Upper lobe of left lung (tissue), 6 donors: ENCODE measurements at places on chromosomes 3 and 15.

- no peak for DNase-seq
Measured at GRCh38 chr3:99859825-99860224, 42.2 kb downstream of the CMSS1 start.

- DNase-seq = no peak
Measured at GRCh38 chr3:4986175-4986781, 7.0 kb downstream of the BHLHE40 start.

- DNase-seq = no peak
Measured at GRCh38 chr3:13615019-13615528, 66.1 kb downstream of the FBLN2 start.

GRCh38 chr3:175294793-175295192 is 435.7 kb downstream of the NAALADL2 start:
- DNase-seq = no peak

DNA sequence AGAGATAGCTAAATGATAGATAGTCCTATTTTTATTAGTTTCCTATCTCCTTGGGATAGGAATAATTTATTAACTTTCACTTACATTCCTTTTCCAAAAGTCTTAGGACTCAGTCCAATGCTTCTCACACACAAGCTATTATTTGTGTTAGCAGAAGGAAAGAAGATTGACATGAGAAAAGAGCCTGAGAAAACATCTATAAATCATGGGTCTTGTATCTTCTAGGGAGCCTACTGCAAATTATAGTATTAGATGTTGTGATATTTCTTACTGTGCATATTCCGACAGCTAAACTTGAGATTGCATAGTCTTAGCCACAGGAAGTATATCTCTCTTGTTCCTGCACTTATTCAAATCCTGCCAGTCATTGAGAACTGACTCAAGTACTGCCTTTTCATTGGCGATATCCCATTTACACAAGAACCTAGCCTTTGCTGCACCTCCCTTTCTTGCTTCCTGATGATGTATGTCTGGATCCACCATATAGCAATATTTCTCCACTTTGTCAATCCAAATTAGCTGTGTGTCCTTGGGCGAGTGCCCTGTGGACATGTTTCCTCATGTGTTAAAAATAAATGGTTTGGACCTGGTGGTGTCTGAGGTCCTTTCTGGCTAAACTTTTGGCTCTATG is 245.1 kb upstream of the LMCD1 start:
- DNase-seq = no peak

- no peak for DNase-seq
Measured at GRCh38 chr3:190554197-190554596, 40.3 kb downstream of the IL1RAP start.

DNA sequence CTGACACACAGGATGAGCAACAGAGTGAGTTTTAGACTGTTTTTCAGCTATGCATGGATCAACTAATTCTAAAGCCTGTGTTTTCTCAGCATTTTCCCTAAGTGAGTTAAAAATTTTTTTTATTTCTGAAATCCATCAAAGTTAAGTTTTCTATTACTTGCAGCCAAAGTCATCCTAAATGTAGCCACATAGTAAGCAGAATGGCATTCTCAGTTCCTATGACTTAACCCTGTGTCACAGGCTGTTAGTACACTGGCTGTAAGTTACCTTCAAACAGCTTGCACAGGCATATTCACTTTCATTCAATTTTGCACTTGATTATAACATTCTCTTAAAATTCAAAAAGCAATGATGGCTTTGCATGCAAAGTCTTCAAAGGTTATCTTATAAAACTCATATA is 368.2 kb downstream of the OCA2 start:
- DNase-seq = no peak

DNA sequence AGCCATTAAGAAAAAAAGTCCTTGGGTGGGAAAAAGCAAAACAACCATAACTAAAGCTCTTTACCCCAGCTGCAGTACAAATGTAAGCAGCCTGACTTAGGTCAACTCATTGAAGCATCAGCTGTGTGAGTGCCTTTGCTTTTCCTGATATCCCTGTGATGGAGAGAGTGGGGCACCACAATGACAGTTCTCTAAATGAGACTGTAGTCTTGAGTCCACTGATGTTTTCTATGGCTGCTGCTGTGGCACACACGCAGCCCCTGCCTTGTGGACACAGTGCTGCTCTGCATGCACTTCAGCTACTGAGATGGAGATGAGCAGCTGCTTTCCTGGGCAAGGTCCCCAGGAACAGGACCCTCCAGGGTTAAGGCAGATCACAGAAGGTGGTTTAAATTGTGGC is 173.2 kb downstream of the KCNAB1 start:
- no peak for DNase-seq

GRCh38 chr15:68479870-68480269 is 47.9 kb upstream of the ITGA11 start:
- no peak for DNase-seq

GRCh38 chr3:186620213-186621092 is 7.6 kb downstream of the AHSG start:
- DNase-seq = peak; percentile 52

- no peak for DNase-seq
Measured at GRCh38 chr3:157436583-157437291, at the start of gene PTX3. Gene PTX3 (plus strand): TSS chr3:157436850. CDS start chr3:157436934, 84 bp downstream.

GRCh38 chr3:131608741-131609140 is 106.0 kb upstream of the MRPL3 start:
- DNase-seq = no peak

- DNase-seq = no peak
Measured at GRCh38 chr3:13634615-13635014, 85.7 kb downstream of the FBLN2 start.

GRCh38 chr3:24520976-24521419 is 26.3 kb upstream of the THRB start:
- DNase-seq = no peak

DNA sequence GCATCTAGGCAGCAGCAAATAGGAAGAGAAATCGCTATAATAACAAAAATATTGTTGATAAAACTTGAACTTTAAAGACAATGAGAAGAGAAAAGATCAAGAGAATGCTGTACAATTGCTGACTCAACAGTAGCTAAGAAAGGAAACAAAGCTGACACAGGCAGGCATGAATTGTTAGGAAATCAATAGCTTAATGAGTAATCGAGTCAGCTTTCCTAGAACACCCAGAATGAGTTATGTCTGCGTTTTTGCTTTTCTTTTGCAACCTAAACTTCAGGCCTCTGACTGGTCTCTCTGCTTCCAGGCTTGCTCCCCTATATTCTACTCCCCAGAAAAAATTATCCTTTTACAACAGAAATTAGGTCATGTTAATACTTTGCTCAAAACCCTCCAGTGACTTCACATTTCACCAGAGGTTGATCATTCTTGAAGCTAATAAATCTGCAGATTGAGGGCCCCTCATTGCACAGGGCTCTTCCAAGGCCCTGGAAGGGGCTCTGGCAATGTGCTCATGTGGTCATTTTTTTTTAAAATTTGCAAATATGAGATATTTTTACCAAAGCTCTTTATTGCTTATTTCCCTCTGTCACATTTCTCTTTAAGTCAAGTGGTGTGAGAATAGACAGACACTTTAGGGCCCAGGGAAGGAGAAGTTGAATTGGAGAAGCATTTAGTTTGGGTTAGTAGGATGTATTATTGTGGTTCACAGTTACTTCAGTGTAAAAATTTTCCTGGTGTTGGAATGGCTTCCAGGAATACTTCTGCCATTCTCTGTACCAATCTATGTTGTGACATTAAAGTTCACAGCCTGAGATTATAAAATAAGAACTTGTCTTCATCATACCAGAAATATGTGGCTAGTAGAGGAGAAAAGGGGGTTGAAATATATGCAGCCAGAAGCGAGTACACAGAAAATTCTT is 116.3 kb downstream of the TMCO5A start:
- DNase-seq = no peak

GRCh38 chr3:49171119-49171774 is at the start of gene KLHDC8B:
Gene KLHDC8B (plus strand): TSS chr3:49171598. CDS start chr3:49172770, 1,172 bp downstream.
- DNase-seq = peak; percentile 97

GRCh38 chr3:33075995-33076394 is 21.0 kb downstream of the GLB1 start:
- no peak for DNase-seq

DNA sequence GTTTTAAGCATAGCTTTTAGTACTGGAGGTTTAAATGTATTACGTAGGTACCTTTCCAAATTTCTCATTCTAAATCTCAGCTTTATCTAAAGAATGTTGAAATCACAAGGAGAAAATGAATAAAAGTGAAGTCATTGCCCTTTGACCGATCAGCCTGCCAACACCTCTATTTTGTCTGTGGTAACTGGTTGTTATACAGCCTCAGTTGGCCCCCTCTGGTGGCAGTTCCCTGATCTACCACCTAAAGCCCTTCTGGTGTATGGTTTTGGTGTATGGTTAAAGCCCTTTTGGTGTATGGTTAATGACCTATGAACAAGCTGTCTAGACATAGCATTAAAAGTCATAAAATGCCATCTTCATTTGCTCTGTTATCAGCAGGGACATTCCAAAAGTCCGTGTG is 378.2 kb upstream of the AZI2 start:
- DNase-seq = no peak

DNA sequence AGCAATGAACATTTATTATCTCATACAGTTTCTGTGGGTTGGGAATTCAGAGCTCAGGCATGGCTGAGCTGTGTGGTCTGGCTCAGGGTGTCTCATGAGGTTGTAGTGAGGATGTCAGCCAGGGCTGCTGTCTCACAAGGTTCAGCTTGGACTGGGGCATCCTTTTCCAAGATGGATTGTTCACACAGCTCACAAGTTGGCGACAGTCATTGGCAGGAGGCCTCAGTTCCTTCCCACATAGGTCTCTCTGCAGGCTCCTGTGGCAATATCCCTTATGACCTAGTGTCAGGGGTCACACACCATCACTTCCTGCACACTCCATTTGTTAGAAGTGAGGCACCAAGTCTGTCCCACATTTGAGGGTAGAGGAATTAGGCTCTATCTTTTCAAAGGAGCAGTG is 56.0 kb downstream of the RPLP1 start:
- DNase-seq = no peak

DNA sequence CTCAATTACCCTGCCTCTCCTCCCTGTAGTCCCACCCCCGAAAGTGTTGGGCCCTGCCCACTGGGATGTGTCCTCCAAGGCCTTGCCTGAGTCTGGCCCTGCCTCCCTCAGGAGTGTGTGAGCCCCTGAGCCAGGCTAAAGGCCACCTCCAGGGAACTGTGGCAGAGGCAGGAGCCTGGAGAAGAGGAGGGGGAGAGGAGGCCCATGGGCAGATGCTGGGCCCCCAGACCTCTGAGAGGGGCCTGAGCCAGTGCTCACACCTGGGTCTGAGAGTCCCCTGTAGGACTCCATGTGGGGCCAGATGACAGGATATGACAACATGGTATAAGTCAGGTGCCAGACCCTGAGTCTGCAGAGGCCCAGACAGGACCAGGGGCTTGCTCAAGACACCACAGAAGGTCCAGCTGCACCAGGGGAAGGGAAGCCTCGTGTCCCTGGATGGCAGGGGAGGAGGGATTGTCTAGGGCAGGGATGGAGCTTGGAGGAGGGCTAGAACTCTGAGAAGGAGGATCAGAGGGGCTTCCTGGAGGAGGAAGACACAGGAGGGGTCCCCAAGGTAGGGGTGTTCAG is 217.9 kb downstream of the TBC1D2B start:
- DNase-seq = no peak

DNA sequence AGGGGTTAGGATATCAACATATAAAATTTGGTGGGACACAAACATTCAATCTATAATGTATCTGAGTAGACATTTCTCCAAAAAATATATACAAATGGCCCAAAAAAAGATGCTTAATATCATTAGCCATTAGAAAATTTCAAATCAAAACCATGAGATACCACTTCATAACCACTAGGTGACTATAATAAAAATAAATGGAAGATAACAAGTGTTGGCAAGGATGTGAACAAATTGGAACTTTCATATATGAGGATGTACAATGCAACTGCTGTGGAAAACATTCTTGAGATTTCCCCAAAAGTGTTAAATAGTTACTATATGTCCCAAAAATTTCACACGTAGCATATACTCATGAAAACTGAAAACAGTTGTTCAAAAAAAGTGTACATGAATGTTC is 36.5 kb upstream of the WNT7A start:
- no peak for DNase-seq

DNA sequence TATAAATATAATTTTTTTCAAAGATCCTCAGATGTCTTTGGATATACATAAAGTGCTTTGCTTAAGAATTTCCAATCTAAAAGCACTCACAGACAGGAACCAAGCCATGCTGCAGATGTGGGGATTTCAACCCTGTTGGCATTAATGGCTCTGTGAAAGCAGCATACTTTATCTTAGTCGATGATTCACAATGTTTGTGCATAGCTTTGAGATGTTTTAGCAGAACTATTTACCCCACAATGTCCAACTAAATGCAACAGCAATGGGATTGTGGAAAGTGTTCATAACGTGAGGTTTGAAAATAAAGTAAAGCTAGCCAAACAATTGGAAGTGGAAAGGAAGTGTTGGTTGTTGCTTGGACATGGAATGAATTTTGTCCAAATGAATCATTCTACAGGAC is 371.4 kb downstream of the SOX2 start:
- DNase-seq = no peak

- no peak for DNase-seq
Measured at GRCh38 chr15:55800216-55800615, 57.3 kb upstream of the PRTG start.

DNA sequence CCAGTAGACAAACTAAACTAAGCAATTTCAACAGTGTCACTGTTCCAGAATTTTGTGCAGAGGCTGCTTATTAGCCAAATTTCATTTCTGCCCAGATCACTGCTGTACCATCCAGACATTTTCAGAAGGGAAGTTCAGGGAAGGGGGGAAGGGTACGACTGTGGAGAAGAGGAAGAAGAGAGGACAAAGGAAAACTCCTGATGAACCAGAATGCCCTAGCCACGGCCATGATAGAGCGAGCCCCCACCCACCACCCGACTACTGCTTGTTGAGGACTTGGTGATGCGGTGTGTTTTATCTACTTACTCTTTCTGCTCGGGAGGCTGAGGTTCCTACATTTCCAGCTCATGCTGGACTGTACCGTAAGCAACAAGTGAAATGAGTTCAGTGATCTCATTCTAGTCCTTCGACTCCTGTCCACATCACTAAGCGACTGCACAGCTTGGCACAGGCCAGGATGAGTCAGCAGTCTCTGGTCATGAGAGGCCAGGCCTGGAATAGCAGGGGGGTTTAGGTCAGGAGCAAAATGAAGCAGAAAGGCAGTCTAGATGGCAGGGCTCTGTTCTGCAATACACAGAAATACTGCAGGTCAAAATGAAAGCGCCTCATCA is 330.8 kb downstream of the TIGIT start:
- DNase-seq = peak; percentile 87

DNA sequence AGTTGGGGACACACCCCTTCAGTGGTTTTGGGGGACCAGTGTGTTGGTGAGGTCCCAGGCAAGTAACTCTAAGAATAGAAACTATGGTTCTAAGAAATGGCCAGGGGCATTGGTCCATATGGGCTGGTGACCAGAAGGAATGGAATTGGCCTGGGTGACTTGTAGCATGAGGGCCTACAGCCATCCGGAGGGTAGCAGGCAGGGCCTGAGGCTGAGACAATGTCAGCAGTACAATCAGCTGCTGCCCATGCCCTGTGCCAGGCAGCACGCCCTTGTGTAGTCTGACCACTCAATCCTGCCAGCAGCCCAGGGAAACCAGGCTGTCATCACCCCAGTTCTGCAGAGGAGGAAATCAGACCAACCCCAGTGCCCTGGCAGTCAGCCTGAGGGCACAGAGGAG is 100.6 kb downstream of the DNAJB8 start:
- DNase-seq = peak; percentile 16
